ENCODE measurements at places on chromosomes 13 and 19.

- peak; percentile 69 for DNase-seq
These were observed 53.2 kb downstream of the GPR12 start for GRCh38 chr13:26707122-26708006.

DNA sequence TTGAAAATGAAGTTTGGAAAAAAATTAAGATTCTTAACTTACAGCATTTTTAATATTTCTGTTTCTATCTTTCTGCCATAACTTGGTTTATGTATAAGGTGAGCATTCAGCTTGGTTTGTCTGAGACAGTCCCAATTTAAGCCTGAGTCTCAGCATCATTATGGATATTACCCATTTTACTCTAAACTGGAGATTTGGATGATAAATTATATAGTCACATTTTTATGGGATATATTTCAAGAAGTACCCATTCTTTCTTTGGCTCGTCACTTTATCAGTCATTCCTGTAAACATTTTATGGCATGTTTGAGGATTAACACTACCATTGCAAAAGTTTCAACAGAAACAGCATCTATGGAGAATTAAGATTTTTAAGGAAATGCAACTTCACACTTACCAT lies 1129.0 kb upstream of the PCDH9 start:
- no peak for DNase-seq

- no peak for DNase-seq
These were observed 125.7 kb downstream of the MYO16 start for GRCh38 chr13:108755083-108755482.

DNA sequence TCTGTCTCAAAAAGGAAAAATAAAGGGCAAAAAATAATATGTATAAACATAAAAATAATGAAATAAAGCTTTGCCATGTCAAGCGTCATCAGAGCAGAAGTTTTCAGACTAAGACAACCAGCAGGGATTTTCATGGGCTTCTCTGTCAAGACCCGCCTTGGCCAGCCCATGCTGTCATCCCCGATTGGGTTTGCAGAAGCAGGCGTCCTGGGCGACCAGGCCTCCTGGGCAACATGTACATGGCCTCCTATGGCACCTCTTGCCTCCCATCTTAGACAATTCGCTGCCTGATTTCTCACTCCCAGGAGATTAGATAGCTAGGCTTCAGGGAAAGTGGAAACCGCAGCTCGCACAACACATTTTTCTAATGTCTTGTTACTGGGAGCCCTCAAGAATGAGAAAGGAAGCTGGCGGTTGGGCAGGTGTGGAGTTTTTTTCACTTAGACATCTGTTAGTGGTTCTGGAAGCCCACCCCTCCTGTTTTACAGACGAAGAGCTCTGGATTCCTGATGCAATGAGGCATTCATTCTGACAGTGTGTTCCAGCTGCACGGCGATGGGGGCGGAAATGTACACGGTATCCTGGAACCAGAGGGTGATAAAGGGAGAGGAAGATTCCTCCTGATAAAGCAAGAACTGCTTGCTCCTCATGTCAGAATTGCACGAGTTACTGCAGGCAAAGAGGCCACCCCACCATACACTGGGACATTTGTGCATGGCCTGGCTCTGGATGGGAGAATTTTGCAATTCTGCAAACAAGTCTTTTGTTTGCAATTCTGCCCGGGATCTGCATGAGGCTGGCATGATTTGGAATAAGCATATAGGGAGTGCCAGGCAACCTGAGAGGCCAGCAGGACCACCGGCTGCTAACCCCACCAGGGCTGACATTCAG lies 47.4 kb upstream of the KATNAL1 start:
- no peak for DNase-seq

DNA sequence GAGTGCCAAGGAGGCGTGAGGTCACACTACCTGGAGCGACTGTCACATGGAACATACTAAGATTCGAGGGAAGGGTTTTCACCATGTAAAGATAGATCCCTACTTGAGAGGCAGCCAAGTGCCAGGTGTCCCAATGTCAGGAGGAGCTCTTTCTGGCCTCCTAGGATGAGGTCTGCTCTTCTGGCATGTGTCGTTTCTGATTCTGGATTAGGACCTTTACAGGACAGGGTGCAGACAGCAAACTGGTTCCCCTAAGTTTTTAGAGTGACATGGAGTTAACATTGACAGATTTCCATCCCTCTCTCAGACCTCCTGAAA lies 75.3 kb downstream of the ZNF536 start:
- DNase-seq: no peak

GRCh38 chr13:68124437-68125086 lies 894.4 kb upstream of the PCDH9 start:
- DNase-seq: no peak

DNA sequence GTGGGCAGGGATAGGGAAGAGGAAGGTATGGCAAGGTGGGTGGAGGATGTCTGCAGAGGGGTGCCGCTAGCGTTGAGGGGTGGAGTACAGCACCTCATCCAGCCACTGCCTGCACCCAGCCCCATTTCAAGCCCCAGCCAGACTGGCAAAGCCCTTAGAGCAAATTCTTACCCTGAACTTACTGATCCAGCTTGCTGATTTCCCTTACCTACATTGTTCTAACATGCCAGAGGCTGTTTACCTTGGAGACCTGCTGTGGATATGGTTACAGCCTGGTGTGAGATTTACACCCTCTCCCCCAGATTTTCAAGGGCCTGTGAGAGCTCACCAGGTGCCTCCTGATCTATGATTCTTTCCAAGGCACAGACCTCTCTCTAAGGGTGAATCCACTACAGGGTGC lies 86.0 kb downstream of the ZNF726 start:
- DNase-seq: no peak

DNA sequence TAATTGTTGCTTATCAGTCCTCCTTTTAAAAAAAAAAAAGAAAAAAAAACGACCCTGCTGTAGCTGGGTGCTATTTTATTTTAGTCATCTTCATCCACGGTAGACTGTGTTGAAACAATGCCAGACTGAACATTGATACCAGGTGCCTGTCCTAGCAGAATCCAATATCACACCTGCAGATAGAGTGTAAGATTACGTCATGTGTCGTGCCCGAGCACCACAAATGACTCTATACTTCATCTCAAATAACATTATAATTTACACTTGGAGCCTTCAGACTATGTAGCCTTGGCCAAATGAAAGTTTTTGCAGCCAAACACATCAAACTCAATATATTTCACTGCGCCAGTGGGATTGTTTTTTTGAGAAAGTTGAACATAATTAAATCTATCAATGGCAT lies 410.6 kb downstream of the FGF9 start:
- DNase-seq: no peak

- no peak for DNase-seq
These were observed 4.2 kb downstream of the TUBGCP3 start for GRCh38 chr13:112583592-112584277.

- no peak for DNase-seq
These were observed 476.6 kb downstream of the IRS2 start for GRCh38 chr13:109309625-109310363.

DNA sequence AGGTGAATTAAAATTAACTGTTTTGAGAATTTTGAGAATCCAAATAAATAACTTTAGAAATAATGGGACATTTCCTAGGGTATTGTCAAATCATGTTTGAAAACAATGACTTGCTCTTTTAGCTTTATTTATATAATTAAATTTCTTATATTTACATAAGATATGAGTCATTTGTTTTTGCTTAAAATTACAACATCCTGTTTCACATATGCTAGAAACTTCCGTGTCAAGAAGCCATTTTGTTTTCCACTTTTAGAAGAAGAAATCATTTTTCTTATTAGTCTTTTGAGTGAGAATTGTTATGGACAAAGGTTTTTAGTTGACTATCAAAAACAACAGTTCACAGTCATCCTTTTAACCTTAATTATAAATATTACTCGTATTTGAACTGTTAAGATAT lies 48.2 kb downstream of the DPY19L3 start:
- no peak for DNase-seq

- DNase-seq: no peak
These were observed 334.0 kb downstream of the KCTD12 start for GRCh38 chr13:76552041-76552772.

GRCh38 chr19:47093841-47094240 lies 19.7 kb downstream of the ZC3H4 start:
- DNase-seq: no peak

GRCh38 chr19:56109226-56109625 lies 11.9 kb downstream of the ZNF787 start:
- DNase-seq: no peak

- no peak for DNase-seq
These were observed 14.8 kb downstream of the DDX39A start for GRCh38 chr19:14404312-14404711.

DNA sequence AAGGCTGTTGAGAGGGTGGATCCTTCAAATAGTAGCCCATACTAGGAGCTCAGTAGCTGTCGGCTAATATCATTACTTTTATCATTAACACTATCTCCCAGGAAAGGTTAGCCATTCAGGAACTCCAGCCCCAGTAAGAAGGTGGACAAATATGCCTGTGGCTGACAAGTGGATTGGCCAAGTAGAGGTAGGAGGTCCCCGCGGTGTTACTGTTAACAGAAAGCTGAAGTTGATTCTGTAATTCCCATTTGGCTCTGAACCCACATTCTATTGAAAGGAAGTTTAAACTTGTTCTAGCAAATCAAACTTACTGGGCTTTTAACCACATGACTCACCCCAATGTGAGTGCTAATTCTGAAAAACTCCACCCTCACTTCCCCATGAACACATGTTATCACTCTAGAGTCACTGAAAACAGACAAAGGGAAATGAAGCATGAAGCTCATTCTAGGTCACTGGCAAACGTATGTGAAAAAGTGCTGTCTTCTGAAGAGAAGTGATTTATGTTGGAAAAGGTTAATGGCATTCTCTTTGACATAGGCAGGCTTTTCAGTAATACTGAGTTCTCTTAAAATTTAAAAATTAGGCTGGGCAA lies 273.5 kb downstream of the FGF14 start:
- DNase-seq: no peak

DNA sequence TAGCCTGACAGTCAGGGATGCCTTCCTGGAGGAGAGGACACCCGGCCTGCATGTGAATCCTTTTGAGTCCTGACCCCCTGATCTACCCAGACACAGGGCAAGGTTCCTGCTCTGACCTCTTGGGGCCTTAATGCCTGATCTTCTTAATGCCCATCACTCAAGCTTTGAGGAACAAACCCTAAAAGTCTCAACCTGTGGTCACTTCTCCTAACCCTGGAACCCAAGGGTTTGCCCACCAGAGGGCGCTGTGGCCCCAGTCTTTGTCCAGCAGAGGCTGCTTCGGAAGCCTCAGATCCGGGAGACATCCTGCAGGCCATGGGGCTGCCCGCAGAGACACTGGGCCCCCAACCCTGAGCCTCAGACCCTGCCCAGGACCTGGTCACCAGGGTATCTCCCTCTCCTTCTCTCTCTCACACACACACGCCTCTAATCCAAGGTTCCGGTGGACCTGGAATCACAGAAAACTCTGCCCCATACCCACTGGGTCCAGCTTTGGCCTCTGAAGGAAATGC lies 9.8 kb upstream of the DPF1 start:
- peak; percentile 92 for DNase-seq

DNA sequence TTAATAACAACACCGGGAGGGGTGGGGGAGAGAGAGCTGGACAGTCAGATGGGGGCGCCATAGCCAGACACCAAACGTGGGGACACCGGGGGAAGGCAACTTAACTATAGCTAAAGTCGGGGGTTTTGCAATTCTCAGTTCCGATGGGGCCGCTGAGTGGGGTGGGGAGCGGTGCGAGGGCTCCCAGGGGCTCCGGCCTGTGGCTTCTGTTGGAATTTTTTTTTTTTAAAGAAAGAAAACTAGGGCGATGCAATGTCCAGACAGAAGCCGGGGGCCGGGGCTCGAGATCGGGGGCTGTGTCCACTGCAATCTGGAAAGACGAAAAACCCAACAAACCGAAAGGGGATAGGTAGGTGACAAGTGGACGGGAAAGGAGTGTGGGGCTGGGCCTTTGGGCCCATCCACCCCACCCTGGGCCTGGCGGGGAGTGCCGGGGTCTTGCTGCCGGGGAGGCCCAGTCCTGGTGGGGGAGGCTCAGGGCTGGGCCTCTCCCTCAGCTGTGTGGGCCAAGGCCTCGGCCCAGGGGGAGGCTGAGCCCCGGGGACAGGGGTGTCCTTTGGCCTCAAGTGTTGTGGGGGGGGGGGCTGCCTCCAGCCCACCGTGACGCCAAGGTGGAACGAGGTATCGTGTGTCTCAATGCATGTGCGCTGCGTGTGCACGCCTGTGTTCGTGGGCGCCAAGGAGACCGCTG lies 17.3 kb downstream of the PRKCSH start:
- no peak for DNase-seq

GRCh38 chr13:50679321-50679720 lies 164.2 kb downstream of the DLEU7 start:
- DNase-seq: no peak

DNA sequence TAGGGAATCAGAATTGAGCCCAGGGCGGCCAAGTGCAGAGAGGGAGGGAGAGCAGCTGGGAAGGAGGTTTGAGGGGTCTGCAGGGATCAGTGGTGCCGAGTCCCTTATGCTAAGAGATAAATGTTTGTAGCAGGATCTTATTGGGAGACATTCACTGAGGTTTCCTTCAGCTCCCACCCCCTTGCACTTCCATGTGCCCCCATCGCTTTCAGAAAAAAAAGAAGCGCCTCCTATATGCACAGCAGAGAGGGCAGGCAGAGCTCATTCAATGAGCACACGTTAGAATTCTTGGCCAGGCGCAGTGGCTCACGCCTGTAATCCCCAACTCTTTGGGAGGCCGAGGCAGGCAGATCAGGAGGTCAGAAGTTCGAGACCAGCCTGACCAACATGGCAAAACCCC lies 28.0 kb downstream of the CYP4F2 start:
- no peak for DNase-seq

DNA sequence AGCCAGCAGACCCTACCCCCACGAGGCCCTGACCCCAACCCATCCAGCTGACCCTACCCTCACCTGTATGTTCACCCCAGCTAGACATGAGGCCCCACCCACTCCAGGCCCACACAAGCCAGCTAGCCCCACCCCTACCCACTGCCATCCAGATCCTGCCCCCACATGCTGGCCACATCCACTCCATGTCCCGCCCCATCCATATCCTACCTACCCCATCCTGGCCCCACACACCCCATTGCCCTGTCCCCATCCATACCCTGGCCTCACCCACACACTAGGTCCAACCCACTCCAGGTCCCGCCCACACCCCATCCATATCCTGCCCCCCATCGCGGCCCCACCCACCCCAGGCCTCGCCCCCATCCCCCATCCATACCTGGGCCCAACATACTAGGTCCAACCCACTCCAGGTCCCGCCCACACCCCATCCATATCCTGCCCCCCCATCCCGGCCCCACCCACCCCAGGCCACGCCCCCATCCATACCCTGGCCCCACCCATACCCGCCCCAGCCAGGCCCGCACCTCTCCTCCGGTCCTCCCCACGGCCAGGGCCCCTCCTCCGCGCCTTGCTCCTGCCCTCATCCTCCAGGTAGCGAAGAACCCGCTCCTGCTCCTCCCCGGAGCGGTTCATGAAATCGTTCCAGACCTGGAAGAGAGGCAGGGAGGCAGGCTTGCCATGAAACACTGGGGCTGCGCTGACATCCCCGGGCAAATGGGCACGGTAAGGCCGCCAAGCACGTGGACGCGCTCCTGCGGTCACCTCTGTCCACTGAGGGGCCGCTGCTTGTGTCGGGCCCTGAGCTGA lies 7.2 kb downstream of the RNU6-9 start:
- DNase-seq: no peak

Measured in endothelial cell (in vitro differentiated cells).